Activated effector memory CD4-positive, alpha-beta T cell treated with anti-CD3 and anti-CD28 coated beads, Interleukin-2, amount 50 U/mL, for 16 hours (primary cell): ENCODE measurements at places on chromosomes 11 and 22.
A peak's percentile ranks its signal among the peaks of the same experiment; 100 is the strongest.

- peak; percentile 74 for DNase-seq
Observed at GRCh38 chr22:42368379-42369249, 63.6 kb downstream of the NFAM1 start.

DNA sequence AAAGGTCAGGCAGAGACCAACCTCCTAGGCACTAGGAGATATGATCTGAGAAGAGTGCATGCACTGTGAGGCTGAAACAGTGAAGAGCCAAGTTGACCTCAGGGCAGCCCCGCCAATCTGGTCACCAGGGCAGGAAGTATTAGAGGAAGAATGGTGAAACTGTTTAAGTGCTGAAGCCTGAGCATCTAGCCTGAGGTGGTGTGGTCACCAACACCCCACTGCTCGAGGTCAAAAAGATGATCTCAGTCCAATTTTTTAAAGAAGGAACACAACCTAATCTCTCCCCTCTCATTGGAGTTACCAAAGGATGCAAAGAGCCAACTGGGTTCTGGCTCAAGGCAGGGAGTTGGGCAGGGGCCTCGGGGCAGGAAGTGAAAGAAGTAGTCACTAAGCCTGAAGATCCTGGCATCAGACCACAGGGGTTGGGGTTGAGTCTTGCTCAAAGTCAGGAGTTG, 4.0 kb downstream of the APBB1 start:
- no peak for DNase-seq

DNA sequence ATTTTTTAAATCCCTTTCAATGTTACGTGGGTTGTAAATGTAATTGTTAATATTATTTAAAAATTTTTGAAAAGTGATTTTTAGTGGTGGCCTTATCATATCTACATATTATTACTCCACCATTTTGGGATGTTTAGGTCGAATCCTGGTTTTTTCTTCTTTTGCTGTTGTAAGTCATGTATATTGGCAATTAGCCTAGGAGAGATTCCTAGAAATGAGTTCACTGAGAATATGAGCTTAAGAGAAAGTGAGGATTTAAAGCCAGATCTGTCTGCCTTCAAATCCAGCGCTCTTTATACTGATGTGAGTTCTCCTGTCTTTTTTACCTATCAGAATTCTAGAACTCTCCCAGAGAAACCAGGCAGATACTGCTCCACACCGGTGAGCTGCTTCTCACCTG, 56.1 kb downstream of the PTPRJ start:
- DNase-seq, result no peak

DNA sequence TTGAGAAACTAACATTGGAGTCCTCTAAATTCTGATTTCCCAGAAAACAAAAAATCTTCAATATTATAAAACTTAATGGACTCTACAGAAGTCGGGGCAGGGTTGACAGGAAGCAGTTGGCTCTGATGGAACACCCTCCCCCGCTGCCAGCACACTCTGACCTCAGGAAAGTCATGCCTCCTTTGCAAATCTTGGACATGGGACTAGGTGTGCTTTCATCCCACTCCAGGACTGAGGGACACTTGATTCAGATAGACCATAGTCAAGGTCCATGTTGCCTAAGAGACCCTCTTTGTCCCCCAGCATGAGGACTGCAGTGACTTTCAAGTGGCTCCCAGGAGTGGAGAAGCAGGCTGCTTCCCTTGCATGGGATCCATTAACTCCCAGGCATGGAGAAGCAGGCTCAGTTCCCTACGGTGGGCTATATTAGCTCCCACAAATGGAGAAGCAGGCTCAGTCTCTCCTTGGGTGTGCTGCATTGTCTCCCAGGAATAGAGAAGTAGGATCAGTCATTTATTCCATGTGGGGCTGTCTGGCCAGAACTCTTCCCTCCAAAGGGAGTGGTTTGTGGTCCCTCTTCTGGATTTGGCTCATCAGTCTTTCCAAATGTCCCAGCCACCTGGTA, 38.3 kb downstream of the C22orf31 start:
- DNase-seq, result no peak

DNA sequence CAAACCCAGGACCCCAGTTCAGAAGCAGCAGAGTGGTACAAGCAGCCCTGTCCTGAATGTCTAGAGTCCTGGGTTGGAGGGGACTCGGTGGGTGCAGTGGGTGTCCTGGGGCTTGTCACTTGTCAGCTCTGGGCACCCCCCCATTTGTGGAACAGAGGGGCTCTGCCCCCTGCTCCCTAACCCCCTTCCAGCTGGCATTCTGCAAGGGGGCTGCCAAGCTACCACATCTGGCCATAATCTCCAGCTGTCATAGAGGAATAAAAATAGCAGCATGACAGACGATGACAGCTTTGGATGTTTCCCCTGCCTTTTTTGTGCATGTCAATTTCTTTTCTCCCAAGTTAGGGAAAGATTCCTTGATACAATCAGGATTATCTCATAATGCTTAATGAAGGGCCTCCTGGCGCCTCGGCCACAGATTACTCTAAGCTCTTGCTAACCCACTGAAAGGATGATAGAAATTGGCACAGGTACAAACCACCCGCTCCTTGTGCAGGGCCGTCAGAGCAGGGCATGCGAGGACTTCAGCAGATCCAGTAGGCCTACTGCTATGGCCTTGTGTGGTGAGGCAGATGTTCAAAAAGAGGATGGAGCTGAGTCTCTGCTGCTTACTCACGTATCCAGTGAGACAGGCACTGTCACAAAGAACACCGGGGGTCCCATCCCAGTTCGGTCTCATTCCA, 83.0 kb downstream of the ISX start:
- DNase-seq, result peak; percentile 31

DNA sequence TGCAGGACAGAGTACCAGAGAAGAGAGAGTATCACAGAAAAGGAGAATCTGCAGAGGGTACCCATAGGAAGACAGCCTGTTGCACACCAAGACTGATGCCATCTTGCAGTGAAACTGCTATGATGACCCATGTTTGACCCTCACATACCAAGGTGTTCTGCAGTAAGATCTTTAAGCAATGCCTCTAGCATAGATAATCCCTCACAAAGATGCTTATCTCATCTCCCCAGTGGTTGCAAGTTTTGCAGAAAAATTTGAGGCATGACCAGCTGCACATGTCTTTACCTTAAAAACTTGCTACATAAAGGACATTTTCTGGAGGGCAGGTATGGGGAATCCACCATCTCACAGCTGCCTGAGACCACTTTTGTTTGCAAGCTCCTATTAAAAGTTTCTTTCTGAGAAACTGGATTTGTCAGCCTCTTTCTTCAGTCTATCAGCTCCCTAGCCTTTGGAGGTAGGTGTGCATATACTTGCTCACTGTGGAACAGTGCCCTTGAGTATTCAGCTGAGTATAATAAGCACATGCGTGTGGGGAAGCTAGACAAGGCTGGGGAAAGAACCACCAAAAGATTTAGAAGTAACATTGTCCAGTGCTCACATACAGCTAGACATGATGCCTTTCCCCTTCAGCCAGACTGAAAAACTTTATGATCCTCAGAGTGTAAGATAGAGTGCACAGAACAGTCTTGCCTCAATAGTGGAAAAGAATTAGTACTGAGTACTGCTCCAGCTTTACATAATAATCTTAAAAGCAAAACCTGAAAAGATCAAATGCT, 100.3 kb upstream of the TEAD1 start:
- no peak for DNase-seq
